Mesendoderm (in vitro differentiated cells): ENCODE measurements at places on chromosomes 13 and 19.
A peak's percentile ranks its signal among the peaks of the same experiment; 100 is the strongest.

DNA sequence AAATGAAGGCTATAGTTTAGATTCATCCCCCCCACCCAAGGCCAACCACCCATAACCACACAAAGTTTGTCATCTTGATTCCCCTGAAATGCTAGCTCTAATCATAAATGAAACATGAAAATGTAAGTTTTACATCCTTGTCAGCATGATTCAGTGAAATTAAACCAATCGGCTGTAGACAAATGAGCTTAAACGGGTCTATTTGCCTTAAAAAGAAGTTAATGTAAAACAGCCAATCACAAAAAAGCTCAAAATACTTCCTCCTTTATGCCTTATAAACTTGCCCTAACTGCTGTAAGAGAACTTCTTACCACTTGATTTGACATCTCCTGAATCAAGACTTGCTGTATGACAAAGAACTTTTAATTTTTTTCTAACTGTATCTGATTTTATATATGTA is 34.5 kb upstream of the MRI1 start:
- DNase-seq, result no peak

DNA sequence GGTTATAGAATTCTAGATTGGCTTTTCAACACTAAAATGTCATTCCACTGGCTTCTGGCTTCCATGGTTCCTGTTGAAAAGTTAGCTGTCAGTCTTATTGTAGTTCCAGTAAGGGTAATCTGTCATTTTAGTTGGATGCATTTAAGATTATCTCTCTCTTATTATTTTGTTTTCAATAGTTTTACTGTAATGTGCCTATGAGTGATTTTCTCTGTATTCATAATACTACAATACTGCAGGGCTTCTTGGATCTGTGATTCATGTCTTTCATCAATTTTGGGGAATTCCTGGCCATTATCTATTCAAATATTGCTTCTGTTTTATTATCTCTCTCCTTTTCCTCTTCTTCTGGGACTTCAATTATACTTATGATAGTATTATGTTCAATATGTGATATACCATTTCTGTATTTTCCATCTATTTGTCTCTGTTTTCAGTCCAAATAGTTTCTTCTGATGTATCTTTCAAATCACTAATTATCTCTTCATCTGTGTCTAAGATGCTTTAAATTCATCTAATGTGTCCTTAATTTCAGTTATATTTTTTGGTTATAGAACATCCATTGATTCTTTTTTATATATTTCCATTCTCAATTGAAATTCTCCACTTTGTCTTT is 101.5 kb downstream of the KCTD15 start:
- no peak for DNase-seq

GRCh38 chr19:45824531-45825262 is 9.6 kb upstream of the RSPH6A start:
- no peak for DNase-seq

GRCh38 chr13:21048901-21049698 is 12.3 kb downstream of the LATS2 start:
- DNase-seq, result peak; percentile 57

GRCh38 chr19:5220361-5220760 is 120.3 kb downstream of the PTPRS start:
- no peak for DNase-seq

GRCh38 chr19:49932041-49932451 is 2.7 kb upstream of the NUP62 start:
- DNase-seq, result no peak

- DNase-seq, result no peak
Observed at GRCh38 chr13:44652168-44652567, 76.0 kb upstream of the TSC22D1 start.

GRCh38 chr13:60583911-60584753 is 187.1 kb downstream of the TDRD3 start:
- DNase-seq, result peak; percentile 83

GRCh38 chr19:49672131-49672919 is 4.7 kb upstream of the PRMT1 start:
- peak; percentile 92 for DNase-seq

DNA sequence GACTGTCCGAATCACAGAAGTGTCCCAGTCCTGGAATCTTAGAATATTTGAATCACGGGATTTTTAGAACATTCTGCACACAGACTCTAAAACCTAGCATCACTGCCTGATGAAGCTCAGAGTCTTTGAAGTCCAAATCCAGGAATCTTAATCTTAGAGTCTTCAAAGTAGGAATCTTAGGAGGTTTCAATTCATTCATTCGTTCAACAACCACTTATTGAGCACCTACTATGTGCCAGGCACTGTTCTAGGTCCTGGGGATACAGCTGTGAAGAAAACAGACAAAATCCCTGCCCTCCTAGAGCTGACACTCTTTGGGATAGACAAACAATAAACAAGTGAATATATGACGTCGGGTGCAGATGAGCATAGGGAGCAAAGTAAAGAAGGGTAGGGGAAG is 1.7 kb downstream of the RTN2 start:
- DNase-seq, result no peak

- DNase-seq, result no peak
Observed at GRCh38 chr13:41548031-41548430, 90.7 kb downstream of the RGCC start.

DNA sequence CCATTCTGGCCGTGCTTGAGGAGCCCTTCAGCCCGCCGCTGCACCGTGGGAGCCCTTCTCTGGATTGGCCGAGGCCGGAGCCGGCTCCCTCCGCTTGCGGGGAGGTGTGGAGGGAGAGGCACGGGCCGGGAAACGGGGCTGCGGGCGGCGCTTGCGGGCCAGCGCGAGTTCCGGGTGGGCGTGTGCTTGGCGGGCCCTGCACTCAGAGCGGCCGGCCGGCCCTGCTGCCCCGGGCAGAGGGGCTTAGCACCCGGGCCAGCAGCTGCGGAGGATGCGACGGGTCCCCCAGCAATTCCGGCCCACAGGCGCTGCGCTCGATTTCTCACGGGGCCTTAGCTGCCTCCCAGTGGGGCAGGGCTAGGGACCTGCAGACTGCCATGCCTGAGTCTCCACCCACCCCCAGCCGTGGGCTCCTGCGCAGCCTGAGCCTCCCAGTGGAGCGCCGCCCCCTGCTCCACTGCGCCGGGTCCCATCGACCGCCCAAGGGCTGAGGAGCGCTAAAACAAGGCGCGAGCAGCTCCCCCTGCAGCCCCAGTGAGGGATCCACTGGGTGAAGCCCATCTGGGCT is 76.5 kb downstream of the PCDH20 start:
- DNase-seq, result no peak

DNA sequence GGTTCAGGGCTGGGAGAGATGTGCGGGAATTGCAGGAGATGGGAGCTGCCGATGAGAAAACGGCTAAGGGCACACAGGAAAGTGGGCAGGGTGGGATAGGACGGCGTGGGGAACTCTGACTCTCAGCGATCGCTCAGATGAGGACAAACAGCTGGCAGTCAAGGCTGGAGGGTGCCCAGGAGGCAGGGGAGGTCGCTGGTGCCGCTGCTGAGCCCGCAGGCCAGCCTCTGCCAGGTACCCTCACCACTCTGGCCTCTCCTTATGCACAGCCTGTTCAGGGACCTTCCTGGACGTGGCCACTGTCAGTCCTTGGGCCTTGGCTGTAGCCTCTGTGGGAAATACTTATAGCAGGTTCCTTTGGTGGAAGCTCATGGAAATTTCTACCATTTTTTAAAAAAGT is 308.6 kb downstream of the TEX29 start:
- DNase-seq, result no peak

GRCh38 chr19:2446381-2446780 is 10.4 kb downstream of the LMNB2 start:
- DNase-seq, result no peak

- DNase-seq, result peak; percentile 84
Observed at GRCh38 chr13:99916366-99917103, 55.0 kb downstream of the ZIC5 start.

- no peak for DNase-seq
Observed at GRCh38 chr13:86541461-86541860, 742.2 kb upstream of the SLITRK6 start.
